Right hindlimb (tissue), 1 donor: ENCODE measurements at places on chromosomes 1 and 21.

DNA sequence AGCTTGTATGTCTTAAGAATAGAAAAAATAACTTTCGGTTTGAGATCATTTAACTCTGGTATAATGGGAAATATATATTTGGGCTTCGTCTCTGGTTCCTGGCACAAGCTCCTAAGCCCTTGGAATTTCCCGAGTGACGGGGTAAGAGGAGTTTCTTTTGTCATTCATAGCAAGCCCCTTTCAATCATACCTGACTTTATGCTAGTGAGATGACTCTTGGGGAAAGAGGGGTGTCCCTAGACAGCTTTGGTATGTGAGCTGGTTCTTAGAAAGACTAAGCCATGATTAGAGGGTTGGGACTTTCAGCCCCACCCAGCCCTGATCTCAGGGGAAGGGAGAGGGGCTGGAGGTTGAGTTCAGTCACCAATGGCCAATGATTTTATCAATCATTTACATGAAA lies 13.9 kb upstream of the MTARC1 start:
- DNase-seq, result no peak

GRCh38 chr1:18936471-18936813 lies 20.0 kb downstream of the IFFO2 start:
- no peak for DNase-seq

GRCh38 chr1:161950377-161950776 lies 73.3 kb downstream of the OLFML2B start:
- DNase-seq, result no peak

DNA sequence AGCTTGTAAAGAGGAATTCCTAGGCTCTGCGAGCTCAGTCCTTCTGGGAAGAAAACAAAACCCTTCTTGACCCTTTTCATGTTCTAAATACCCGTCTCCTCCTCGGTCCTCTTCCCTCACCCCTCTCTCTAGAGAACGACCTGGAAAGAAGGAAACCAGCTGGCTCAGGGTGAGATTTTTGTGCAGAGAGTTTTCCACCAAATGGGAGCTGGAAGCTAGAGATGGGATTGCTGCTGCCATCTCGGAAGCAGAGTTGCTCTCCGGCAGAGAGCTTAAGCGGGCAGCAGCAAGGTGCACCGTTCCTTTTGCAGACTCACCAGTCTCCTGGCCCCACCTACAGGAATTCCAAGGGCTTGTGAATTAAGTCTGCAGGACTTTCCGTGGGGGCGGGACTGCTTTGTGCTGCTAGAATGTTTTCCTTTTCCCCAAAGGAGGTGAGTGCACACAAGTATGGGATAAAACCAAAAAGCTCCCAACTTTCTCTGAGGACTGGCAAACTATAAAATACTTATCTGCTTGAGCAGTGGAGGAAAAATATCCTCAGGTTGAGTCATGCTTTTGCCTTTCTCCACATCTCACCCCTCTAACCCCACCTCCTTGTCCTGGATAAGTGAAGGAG lies 29.1 kb upstream of the KIAA0040 start:
- DNase-seq, result peak; percentile 48

GRCh38 chr1:229619614-229620013 lies 6.3 kb downstream of the TAF5L start:
- no peak for DNase-seq

GRCh38 chr1:39322431-39322830 lies 117.9 kb downstream of the MACF1 start:
- DNase-seq, result no peak

DNA sequence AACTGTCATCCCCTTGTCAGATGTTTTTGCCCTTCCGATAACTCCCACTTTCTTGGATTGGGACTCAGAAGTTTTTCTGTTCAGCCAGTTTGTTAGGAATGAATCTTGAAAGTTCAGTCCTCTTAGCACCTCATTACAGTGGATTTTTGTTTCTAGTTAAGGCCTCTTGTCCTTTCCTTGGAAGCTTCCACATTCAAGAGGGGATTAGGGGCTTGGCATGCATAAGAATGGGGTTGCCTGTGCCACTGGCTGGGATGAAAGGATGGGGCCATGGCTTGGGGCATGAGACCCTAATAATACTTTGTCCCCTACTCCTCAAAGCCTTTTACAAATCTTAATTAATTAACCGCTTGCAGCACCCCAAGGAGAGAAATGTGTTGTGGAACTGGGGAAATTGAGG lies 2.4 kb upstream of the DHDDS start:
- DNase-seq, result no peak
